Activated CD8-positive, alpha-beta T cell treated with anti-CD3 and anti-CD28 coated beads, Interleukin-2, amount 10 ng/mL, durations not matched to agents 7 days and 5 days (primary cell): ENCODE measurements at places on chromosomes 3 and 15.

GRCh38 chr3:114285648-114286230 lies 8.1 kb upstream of the TIGIT start:
- no peak for DNase-seq

DNA sequence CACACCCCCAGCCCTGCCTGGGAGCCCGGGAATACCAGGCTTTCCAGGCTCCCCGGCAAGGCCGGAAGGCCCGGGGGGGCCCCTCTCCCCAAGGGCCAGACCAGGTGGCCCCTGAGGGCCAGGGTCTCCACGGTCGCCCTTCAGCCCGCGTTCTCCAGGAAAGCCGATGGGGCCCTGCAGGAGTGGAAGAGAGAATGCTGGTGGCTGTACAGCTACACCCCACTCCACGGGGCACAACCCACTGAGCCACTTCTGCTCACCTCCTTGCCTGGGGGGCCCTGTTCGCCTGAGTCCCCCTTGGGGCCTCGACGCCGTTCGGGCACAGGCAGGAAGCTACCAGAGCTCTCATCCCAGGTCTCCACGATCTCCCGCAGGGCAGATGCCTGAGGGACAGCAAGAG lies 11.8 kb upstream of the UCN2 start:
- no peak for DNase-seq

GRCh38 chr3:126523745-126524428 lies at the start of gene CHST13:
Gene CHST13, plus strand, starts transcription at chr3:126524155. Its CDS starts 178 bp downstream, at chr3:126524333.
- DNase-seq, result no peak

GRCh38 chr3:98901119-98901391 lies 440 bp downstream of the DCBLD2 start:
- DNase-seq, result no peak

- DNase-seq, result no peak
These were observed 791.7 kb upstream of the EPHA6 start for GRCh38 chr3:96022676-96023075.

DNA sequence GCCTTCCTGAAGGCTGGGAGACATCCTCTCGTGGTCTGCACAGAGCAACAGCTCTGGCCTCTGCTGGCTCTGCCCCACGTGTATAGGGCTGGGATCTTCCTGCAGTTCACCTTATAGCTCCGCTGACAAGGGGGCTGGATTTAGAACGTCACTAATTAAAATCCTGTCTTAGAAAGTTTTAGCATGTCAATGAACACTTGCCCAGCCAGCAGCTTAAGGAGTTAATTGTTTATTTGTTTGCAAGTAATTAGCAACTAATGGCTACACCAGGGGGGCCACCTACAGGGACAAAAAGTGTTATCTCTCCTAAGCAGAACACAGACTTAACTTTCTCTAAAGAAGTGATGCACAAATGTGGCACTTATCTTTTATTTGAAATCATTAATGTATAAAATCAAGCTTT lies at the start of gene HESX1:
HESX1 (minus strand) TSS at position 84 of the 403 bp plus-strand sequence; CDS start at position 24, 60 bp downstream.
- DNase-seq, result no peak

DNA sequence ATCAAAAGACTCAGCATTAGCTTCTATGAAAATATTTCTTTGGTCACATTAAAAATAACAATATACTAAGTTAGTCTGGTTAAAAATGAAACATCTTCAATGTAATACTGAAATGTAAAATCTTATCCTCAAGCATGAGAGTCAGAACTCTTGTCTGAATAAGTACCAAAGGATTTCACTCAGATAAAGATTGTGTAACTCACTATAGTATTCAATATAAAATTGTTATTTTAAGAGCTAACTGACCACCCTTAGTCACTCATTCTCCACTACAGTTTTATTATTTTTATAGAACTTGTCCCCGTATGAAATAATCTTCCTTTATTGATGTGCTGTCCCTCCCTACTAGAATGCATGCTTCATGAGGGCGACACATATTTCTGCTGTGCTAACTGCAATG lies 426.3 kb downstream of the MECOM start:
- DNase-seq, result no peak

DNA sequence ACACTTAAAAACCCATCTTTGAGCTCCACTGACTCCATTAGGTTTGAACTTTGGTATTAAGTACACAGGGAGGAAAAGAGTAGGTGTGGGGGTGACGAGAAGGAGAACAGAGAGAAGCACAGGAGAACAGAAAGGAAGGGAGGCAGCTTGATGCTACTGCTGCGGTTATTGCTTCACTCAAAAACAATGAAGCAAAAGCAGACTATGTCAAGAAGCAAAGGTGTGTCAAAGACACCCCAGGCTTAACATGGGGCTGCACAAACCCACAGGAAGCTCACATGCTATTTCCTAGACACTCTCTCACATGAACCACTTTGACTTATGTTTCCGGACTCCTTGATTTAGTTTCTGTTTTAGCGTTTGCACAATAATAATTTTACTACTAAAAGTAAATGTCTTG lies 961.0 kb upstream of the CFAP20DC start:
- DNase-seq, result peak; percentile 85

GRCh38 chr3:126982126-126982470 lies 817 bp upstream of the PLXNA1 start:
- DNase-seq, result no peak

GRCh38 chr15:44319385-44319784 lies 30.9 kb downstream of the GOLM2 start:
- no peak for DNase-seq

DNA sequence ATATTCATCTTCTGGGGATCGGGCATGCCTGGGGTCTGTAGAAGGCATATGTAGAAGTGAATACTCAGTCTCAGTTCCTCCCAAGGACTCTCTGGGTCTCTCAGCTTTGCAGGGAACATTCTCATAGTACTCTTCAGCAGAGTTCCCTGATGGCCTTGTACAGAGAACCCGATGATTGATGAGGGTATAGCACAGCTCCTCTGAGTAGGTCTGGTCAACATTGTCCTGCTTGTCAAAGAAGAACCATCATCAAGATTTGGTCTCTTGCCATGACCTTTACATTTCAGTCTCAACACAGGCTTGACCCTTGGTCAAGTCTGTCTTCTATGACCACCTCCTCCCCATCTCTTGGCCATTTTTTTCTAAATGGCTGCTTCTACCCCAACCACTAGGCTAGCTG lies 9.5 kb downstream of the GCSAM start:
- no peak for DNase-seq

DNA sequence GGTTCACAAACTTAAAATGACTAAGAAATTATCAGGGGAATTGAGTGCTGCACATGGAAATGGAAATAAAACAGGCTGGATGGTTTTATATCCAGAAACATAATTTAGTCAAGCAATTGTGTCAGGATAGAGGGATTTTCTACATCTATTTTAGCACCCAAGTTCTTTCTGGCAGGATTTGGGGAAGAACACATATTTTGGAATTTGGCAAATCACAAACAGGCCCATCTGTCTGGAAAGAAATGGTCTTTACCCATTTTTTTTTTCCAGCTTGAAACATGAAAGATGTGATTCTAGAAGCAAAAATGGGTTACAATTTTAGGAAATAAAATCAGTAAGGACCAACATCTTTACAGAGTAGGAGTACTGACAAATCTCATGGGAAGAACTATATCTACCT lies 14.4 kb upstream of the UNC13C start:
- DNase-seq, result no peak

- DNase-seq, result no peak
These were observed 371.5 kb upstream of the GOLIM4 start for GRCh38 chr3:168467115-168467714.

DNA sequence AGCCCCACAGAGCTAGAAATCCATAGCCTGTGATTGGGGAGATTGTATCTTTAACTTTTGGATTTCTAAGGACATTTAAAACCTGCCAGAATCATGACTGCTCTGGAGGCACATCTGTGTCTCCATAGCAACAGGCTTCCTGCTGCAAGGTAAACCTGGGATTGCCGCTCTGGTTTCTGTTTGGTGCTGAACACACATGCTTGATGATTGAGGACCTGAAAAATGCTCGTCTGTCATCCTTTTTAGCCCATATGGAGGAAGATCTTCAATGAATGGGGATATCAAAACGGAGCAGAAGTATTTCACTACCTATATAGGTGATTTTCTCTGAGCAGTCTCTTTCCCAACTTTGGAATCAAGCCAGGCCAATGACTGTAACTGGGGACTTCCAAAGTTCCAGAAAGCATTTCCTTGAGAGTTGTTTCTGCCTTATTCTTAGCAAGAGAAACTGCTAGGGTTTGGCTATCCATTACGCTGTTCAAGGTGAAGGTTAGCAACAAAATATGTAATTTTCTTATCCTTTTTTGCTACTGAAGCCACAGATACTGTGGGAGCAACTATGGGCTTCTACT lies 96.5 kb upstream of the TNIK start:
- DNase-seq, result no peak
